ENCODE measurements at places on chromosomes 3 and 15.

DNA sequence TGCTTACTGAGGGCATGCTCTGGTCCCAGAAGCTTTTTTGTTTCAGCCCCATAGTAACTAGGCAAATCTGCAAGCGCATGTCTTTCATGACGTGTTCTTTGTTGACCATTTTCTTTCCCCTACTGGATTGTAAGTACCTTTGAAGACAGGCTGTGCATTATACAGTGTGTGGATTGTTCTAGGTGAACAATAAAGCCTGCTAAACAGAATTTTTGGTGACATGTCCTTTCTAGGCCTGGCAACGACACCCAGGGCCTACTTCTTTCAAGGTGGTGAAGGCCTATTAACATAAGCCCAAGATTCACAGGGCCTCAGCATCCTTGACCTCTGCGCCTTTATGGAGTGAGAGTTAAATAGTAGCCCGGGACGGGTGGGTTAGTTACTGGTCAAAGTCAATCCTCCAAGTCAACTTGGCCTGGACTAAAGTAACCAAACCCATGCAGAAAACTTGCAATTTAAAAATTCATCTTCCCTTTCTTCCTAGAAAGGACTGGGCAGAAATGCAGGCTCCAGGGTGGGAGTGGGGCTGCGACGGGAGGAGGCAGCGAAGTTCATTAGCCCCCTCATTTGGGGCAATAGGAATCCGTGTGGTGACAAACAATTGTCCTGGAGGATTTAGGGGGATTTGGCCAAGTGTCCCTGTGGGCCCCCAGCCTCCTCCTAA lies 37.6 kb upstream of the TRIM71 start:
- no peak for DNase-seq

DNA sequence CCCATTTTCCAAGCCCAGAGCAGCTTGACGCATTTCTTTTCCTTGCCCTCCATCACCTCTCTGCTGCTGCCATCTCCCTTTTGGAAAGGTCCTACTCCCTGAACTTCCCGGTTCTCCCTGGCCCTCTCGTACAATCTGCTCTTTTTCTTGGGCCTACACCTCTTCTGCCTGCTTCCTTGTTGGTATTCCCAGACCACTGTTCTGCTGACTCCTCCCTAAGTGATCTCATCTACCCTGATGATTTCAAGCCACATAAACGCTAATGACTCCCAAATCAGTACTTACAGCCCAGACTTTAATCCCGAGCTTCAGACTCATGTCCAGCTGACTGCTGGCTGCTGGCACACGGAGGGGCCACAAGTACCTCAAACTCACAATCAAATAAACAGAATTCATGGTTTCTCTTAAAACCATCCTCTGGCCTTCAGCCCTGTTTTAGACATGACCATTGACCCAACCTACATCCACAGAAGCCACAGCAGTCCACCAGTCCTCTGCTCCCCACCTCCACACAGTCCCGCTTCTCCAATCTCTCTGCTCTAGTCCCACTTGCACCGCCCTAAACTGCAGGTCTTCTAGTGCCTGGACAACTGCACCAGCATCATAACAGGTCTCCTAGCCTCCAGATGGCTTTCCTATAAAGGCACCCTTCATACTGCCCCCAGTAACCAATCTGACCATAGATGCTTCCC lies 57.6 kb downstream of the AAGAB start:
- no peak for DNase-seq

DNA sequence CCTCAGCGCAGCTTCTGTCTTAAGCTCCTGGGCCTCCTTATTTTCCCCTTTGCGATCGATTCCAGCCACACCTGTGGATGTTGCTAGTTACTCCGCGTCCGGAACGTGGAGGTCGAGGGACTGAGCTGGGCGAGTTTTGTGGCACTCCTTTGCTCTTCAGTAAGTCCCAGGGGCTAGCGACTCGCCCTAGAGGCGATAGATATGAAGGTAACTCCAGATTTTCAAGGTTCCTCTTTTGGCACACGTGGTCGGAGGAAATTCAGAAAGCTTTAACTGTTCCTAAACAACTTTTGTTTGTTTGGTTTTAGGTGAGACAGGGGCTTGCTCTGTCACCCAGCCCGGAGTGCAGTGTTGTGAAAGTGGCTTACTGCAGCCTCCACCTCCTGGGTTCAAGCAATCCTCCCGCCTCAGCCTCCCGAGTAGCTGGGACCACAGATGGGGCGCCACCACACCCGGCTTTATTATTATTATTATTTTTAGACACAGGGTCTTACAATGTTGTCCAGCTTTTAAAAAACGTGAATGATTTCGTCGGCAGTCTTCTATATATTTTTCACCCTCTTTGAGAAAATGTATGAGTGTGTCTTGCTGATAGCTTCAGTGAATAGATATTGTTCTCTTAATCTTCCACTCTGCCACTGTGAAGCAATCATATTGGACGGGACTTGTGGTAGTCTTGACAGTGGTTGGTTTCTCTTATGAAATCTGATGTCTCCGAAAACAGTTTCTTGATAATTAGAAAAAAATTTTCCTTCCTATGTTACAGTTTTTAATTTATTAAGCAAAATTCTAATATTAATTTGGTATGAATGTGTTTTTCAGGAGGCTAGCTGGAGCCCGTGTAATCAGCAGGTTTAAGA lies 785 bp downstream of the MFSD1 start:
- no peak for DNase-seq

GRCh38 chr15:25431836-25432561 lies 6.8 kb downstream of the UBE3A start:
- DNase-seq, result no peak

DNA sequence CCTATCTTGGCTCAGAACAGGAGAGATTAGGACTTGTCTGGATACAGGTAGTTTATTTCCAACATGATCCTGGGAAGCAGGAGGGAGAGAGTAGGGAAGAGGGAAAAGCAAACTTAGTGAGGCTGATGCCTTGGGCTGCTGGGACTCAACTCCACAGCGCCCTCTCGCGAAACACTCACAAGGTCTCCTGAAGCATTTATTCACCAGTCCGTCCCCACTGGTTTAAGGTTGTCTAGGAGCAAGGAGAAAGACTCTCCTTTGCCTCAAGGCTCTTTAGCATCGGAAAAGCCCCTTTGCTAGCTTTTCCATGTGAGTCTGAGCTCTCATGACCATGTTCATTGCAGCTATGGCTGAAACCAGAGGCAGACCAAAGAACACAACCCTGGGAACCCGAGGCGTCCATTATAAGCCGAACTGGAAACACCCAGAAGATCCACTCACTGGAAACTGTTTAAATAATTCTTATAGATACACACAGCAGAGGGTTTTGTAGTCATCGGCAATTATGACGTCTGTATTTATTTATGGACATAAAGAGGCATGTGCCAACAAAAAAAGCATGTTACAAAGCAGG lies 244.5 kb downstream of the CD47 start:
- peak; percentile 54 for DNase-seq

DNA sequence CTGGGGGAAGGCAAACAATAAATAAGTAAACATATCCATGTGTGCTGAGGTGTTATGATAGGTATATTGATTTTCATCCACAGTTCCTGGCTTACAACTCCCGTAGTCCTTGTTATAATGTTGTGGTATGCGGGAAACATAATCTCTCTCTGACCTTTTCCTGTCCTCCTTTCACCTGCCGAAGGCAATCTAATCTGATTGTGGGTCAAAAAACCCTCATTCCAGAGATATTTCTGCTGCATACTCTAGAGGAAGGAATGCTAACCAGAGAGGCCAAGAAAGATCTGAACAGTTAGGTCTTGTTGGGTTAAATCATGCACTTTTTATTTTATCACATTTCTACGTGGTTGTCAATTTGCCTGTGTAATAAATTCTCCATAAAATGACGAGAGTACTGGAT lies 383.6 kb upstream of the SEMA6D start:
- no peak for DNase-seq

- no peak for DNase-seq
Observed at GRCh38 chr3:59808446-59808845, 758.6 kb upstream of the CFAP20DC start.
